ENCODE measurements at places on chromosomes 6 and 20. TPM values are rescaled to one million over a fixed set of nuclear protein-coding genes. Genes with fewer than 3 reads are reported as not detected.

The EBF4 gene
- not detected for total RNA-seq

The CST4 gene
- not detected for total RNA-seq

The BPI gene
- not detected for total RNA-seq

The TOMM6 gene
- total RNA-seq, result 677 TPM

The OXT gene
- total RNA-seq, result not detected

The ERGIC3 gene
- total RNA-seq, result 176 TPM

Measured in K562 (cell line).